ENCODE measurements at places on chromosomes 16 and 17.

GRCh38 chr16:25709213-25709612 lies 17.5 kb downstream of the HS3ST4 start:
- peak; percentile 47 for DNase-seq

DNA sequence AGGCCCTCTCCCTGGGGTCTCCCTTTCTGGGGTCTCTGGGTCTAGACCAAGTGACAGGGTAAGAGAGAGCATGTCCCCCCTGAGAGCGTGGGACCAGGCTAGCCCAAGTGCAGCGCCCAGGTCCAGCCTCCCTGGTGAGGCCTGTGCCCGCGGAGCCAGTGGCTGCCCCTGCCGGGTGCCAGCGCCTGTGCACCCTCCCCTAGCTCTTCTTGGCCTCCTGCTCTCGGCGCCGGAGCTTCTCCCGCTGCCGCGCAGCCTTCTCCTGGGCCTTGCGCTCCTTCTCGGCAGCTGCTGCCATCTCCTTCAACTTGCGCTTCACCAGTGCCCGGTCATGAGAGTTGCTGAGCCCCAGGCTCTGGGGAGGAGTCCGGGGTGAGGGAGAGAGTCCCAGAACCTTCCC lies 17.3 kb downstream of the SAMD14 start:
- DNase-seq, result no peak

- DNase-seq, result peak; percentile 20
Observed at GRCh38 chr16:13973321-13974023, 53.5 kb downstream of the ERCC4 start.

GRCh38 chr16:14148569-14148968 lies 77.5 kb downstream of the MRTFB start:
- DNase-seq, result no peak

DNA sequence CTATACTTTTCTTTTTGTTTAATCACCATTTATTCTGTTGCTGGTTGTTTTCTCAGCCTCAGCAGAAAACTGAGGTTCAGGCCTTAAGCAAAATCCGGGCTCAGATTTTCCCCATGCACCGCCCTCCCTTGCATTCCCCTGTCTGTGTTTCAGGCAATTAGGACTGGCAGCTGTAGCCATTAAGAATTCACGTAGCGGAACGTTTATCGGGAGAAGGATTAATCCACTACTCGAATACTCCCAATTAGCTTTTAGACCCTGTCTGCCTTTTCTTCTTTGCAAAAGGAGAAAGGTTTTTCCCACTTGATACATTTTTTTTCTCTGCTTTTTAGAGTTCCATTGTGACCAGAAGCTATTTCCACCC lies 173.1 kb downstream of the RPTOR start:
- peak; percentile 88 for DNase-seq

DNA sequence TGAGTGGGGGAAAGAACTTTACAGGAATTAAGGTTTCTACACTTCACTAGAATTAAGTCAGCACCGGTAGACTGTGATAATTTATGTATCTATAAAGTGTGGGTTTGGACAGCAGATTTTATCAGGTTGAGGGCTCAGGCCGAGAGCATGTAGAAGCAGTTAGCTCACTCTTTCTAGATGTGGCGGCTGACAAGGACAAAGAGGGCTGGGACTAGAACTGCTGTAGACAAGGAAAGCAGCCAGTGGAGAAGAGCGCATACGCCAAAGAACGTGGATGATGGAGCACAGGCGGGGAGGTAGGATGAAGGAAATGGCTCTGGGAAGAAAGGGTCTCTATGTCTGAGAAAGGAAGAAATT lies 504 bp upstream of the GOSR1 start:
- peak; percentile 61 for DNase-seq

DNA sequence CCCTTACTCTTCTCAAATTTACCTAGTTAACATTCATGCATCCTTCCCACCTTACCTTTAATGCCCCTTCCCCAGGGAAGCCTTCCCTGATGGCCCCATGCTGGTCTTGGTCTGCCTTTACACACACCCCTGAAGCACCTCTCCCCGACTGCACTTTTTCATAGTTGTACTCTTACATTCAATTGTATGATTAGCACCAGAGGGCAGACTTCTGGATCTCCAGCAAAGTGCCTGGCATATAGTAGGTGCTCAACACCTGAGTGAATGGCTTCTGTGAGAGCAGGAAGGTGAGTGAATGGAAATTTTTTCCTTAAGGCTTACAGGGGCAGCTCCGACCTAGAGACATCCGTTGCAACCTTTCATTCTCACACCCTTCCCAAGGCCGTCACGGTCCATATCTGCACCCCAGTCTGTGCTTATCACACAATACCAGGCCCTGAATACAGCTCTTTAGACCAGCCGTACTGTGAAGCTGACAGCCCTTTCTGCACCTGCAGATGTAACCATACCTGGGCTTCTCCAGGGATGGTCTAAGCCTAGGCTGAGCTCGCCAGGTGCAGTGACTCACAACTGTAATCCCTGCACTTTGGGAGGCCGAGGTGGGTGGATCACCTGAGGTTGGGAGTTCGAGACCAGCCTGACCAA lies 4.4 kb downstream of the PGAP3 start:
- no peak for DNase-seq
